Aortic smooth muscle cell (primary cell): ENCODE measurements at places on chromosomes 3 and 15. TPM values are rescaled to one million over a fixed set of nuclear protein-coding genes. Genes with fewer than 3 reads are reported as not detected.

ANKUB1 gene
- total RNA-seq, result not detected in 2 replicates

CKMT1A gene
- total RNA-seq, result not detected in 2 replicates

GMNC gene
- under 0.01 TPM in 1 of 2 replicates, not detected in the other for total RNA-seq

GRIP2 gene
- total RNA-seq, result not detected in 2 replicates

A4GNT gene
- not detected in 2 replicates for total RNA-seq

ADAMTS7 gene
- total RNA-seq, result 8.7 and 24.1 TPM in 2 replicates

SAMD7 gene
- not detected in 2 replicates for total RNA-seq

APEH gene
- 132 and 152 TPM in 2 replicates for total RNA-seq

FMN1 gene
- total RNA-seq, result 0.12 and 0.13 TPM in 2 replicates

SAMMSON gene
- not detected in 2 replicates for total RNA-seq

ATP13A5 gene
- total RNA-seq, result not detected in 2 replicates

SEMA6D gene
- total RNA-seq, result 7.1 and 8.1 TPM in 2 replicates

RBSN gene
- 23.9 and 25.9 TPM in 2 replicates for total RNA-seq

GPR27 gene
- 0.13 TPM in 1 of 2 replicates, not detected in the other for total RNA-seq

KCNMB3 gene
- 0.92 and 1.8 TPM in 2 replicates for total RNA-seq

GP5 gene
- total RNA-seq, result 0.26 and 0.44 TPM in 2 replicates

RTP1 gene
- not detected in 2 replicates for total RNA-seq

APOD gene
- 0.13 TPM in 1 of 2 replicates, not detected in the other for total RNA-seq

ENTPD3 gene
- total RNA-seq, result 0.26 and 0.31 TPM in 2 replicates

SLCO2A1 gene
- not detected in 2 replicates for total RNA-seq
